HL-60 (cell line): ENCODE measurements at places on chromosomes 2 and 18.

DNA sequence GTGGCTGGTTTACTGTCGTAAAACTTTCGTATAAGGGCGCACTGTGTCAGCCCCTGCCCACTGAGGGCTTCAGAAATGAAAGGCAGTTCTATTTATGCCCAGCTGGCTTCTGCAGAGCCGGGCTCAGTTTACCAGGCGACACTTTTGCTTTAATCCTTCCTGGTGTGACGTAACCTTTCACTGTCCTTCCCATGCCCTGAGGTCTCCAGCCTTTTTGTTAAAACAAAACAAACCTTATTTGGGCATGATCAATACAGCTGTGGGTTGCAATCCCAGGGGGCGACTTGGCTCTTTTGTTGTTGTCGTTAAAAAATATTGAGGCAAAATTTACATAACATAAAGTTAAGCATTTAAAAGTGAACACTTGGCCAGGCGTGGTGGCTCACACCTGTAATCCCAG is 85.3 kb downstream of the AGAP1 start:
- no peak for DNase-seq

- no peak for DNase-seq
These were observed 114.5 kb downstream of the AGAP1 start for GRCh38 chr2:235608200-235608887.

- DNase-seq = peak; percentile 61
These were observed 319.9 kb upstream of the HS6ST1 start for GRCh38 chr2:128638341-128639119.

- DNase-seq = no peak
These were observed 18.1 kb downstream of the EPAS1 start for GRCh38 chr2:46315103-46315890.

GRCh38 chr18:51617167-51617566 is 419.7 kb upstream of the MEX3C start:
- no peak for DNase-seq

- no peak for DNase-seq
These were observed 29.7 kb downstream of the IKZF2 start for GRCh38 chr2:213121690-213122089.

DNA sequence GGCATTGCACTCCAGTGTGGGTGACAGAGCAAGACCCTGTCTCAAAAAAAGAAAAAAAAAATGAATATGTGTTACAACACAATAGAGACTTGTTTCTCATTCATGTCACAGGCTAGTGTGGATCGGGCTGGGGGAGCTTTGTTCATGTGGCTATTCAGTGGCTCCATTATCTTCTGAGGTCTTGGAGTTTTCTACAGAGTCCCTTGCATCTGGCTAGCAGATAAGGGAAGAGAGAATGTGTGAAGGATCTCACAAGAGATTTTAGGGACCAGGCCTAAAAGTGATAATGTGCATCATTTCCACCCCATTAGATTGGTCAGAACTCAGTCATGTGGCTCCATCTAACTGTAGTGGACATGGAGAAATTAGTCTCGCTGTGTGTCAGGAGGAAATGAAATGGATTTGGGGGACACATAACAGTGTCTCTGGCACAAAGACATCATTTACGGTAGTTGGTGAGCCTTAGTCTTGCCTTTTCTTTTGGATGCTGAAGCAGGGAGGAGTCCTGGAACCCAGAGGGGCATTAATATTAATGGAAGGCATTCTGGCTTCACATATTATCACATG is 32.4 kb upstream of the CASP10 start:
- DNase-seq = no peak

GRCh38 chr2:85397925-85398331 is 12.2 kb downstream of the CAPG start:
- no peak for DNase-seq

- DNase-seq = no peak
These were observed 27.8 kb upstream of the RNF125 start for GRCh38 chr18:31990823-31991222.

- DNase-seq = no peak
These were observed 49.4 kb downstream of the PELI1 start for GRCh38 chr2:64094663-64095382.

GRCh38 chr2:185417111-185417510 is 321.5 kb upstream of the FSIP2 start:
- no peak for DNase-seq

DNA sequence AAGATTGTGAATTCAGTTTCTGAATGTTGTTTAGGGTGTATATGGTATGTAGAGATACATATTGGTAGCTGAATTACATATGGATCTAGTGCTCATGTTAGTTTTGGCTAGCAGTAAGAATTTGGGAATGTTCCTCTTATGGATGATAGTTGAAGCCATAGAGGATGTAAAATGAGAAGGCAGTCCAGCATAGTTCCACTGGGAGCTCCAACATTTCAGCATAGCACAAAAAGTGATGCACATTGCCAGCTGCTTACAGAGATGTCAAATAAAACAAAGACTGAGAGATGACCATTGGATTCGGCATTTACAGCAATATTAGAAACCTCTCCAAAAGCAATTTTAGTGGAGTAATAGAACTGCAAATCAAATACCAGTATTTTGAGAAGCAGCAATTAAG is 77.4 kb downstream of the EML4 start:
- no peak for DNase-seq

DNA sequence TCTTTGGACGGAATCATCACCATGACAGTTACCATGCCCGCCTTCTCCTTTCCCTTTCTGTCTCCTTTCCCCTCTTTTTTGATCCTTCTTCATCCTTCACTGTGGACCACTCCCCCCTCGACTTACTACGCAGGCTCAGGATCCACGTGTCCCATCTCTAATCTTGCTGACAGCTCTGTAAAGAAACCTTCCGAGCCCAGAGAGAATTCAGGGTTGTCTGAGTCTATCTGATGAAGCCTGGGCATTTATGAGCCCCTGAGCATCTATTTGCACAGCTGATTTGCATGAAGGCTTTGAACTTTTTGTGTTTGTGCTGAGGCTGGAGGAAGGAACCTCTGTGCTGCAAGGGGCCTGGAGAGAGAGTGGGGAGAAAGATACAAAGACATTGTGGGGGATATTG is 50.7 kb downstream of the CIB4 start:
- DNase-seq = no peak

DNA sequence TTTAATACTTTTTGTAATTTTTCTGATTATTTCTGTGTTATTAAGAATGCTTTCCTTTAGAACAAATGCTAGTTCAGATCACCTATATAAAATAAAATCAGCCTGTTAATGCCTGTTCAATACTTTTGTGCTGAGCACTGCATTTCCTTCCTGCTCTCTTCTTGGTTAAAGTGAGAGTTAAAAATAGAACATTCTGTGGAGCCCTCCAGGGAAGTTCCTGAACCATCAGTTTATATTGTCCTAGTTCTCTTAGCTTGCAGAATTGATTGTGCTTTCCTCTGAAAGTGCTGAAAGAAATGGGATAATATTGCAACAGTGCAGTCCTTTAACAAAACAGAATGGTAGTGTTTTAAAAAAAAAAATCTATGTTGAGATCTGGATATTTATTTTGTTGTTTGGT is 74.6 kb upstream of the UBXN4 start:
- DNase-seq = no peak

GRCh38 chr2:210938228-210938627 is 381.8 kb downstream of the CPS1 start:
- DNase-seq = no peak

DNA sequence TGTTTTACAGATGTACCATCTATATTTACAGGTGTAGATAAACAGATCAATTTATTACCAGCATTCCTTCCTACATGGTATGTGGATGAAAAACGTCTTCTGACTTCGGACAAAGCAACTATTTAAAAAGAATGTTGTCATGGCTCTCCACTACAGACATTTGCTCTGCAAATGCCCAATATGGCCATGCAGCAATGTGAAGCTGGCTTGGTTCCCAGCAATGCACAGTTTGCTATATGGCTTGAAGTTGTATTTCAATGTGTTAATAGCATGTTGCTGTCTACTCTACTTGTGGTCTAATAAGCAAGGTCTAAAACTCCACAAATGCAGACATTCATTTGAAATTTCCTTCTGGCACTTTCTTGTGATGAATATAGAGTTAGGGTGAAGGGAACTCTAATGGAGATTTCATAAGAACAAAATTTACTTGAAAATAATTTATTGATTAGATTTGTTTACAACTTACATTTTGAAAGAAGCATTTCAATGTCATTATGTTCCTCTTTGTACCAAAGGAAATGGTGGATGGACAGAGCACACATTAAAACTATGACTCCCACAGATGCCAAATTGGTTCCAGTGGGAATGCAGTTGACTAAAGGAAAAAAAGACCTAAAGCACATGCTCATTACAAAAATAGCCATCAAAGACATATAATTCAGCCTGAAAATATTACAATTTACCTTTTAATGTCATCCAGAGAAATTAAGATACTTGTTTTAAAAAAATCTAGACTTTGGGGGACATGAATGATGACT is 234.0 kb downstream of the DYM start:
- DNase-seq = no peak

DNA sequence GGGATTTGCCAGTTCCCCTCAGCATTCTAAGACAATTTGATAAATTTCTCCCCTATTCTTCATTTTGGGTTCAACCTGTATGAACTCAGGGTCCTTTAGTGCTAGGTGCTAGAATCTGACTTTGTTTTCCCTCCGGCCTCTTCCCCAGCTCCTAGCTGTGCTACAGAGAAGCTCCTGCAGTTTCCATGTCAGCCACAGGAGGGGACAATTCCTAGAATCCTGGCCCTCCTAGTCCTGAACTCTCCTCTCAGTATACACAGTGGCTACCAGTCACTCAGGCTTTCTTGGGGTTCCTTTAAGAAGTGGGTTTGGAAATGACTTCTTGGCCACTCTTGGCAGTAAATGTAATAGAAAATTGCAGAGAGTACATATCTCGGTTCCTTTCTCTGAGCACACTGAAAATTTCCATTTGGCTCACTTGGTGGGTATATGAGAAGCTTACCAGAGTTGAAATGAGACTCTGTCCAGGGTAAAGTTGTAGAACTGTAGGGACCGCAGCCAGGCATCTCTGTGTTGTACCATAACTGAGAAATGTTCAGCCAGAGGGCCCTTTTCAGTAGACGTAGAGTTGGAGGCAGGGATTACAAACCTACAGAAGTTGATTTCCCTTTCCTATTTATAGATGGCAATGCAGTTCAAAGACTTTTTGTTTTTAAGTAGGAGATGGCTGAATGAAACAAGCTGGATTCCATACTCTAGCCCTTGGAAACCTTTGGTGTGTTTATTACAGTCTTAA is 5.0 kb upstream of the CHST10 start:
- DNase-seq = peak; percentile 7

GRCh38 chr2:171822525-171823322 is 71.3 kb downstream of the SLC25A12 start:
- DNase-seq = peak; percentile 49

DNA sequence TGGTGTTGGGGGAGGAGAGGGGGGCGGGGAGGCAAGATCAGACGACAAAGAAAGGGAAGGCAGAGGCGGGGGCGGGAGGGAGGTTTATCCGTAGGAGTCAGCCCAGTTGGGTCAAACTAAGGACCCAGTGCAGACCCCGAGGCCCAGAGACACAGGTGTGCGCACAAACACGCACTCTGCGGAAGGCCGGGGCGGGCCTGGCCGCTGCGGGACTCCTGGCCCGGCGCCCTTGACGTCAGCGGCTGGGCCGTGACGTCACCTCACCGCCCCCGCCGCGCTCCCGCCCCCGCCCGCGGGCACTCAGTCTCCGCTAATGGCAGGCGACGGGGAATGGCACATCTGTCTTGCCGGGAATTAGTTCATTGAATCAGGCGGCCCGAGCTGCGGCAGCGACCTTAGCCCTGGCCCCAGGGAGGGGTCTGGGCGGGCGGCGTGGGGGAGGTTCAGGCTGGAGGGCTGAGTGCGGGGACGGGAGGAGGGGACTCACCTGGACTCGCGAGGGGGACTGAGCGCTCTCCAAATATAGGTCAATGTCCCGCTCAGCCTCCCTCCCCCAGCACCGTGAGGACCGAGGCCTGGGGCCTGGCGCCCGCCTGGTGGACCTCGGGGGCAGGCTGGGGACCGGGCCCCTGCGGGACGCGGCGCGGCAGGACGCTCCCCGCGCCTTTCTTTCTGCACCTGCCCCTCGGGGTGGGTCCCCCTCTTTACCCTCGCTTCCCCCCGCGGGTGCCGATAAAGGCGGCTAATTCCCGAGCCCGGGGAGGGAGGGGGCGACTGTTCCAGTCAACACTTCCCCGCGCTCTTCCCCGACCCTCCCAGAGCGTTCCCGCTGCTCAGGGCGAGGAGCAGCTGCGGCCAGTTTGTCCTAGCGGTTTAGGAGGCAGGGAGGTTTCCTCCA is 15.5 kb upstream of the ECEL1 start:
- DNase-seq = no peak

DNA sequence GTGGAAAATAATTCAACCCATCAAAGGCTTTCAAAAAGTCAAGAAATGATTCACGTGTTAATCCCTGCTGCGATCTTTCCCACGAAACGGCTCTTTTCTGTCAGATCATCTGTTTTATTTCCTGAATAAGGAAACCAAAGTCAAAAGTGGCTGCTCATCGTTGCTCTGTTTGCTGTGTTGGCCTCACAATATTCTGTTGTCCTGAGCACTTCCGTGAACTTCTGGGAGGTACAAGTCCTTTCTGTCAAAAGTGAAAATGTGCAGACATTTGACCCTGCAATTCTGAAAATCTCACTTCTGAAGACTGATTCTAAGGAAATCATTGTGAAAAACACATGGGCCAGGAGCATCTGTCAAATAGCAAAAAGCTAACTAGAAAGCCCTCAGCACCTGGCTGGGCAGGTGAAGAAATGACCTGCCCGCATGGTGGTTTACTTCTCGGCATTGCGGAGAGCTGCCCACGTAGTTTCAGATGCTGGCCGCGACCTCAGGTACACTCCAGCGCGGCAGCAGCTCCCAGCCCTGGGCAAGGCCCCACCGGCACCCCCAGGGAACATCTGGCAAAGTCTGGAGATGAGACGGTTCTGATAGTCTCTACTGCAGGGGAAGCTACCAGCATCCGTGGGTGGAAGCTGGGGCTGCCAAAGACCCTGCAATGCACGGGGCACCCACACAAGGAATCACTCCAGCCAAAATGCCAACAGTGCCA is 31.9 kb upstream of the GPC1 start:
- no peak for DNase-seq

DNA sequence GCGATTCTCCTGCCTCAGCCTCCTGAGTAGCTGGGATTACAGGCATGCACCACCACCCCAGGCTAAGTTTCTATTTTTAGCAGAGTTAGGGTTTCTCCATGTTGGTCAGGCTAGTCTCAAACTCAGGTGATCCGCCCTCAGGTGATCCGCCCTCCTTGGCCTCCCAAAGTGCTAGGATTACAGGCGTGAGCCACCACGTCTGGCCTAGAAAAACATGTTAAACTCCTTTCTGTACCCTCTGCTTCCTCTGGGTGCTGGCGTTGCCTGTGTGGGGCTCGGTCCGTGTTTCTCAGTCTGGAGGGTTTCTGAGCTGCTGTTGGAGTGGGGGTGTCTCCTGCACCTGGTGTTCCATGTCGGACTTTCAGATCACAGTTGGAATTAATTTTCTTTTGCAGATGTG is 17.9 kb downstream of the LDLRAD4 start:
- DNase-seq = no peak

DNA sequence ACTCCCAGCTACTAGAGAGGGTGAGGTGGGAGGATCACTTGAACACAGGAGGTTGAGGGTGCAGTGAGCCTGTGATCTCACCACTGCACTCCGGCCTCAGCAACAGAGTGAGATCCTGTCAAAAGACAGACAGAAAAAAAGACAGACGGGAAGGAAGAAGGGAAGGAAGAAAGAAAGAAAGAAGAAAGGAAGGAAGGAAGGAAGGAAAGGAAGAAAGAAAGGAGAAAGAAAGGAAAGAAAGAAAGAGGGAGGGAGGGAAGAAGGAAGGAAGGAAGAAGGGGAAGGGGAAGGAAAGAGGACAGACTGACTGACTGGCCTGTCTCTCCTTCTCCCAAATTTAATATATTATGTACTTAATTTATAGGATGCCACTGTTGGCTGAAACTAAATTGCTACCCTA is 21.6 kb downstream of the SP9 start:
- no peak for DNase-seq

GRCh38 chr18:27666016-27666415 is 480.9 kb upstream of the CHST9 start:
- DNase-seq = no peak
